Fibroblast of skin of back (primary cell): ENCODE measurements at places on chromosomes 3 and 15.
A peak's percentile ranks its signal among the peaks of the same experiment; 100 is the strongest.

DNA sequence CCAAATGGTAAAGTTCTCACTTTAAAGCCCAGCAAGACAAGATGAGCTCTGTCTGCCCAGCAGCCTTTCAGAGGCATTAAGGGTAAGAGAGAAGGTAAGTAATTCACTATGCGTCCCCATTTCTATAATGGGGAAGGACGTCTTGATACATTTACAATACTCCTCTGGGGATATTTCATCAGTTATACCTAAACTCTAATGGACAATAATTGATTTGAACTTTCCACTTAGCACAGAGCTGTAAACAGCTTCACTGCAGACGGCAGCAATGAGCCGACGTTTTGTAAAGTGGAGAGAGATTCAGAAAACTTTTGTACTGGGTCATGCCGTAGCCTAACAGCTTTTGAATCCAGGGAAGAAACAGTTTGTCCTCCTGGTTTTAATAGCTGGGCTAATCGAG lies 127.4 kb downstream of the TIGIT start:
- DNase-seq = no peak

DNA sequence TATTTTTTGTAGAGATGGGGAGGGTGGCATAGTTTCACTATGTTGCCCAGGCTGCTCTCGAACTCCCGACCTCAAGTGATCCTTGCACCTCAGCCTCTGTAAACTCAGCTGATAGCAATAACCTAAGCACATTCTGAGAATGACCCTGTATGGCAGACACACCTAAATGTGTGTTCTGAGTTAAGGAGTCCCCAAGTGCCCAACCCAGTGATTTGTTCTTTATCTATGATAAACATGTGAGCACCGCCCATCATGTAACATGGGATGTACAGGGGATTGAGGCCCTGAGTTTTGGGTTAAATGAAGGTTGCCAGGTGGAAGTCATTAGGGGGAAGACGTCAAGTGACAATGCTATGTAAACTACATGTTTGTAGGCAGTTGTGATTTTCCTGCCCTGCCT lies 5.7 kb downstream of the NCEH1 start:
- DNase-seq = no peak

GRCh38 chr3:155778462-155778861 lies 27.6 kb downstream of the C3orf33 start:
- peak; percentile 48 for DNase-seq

DNA sequence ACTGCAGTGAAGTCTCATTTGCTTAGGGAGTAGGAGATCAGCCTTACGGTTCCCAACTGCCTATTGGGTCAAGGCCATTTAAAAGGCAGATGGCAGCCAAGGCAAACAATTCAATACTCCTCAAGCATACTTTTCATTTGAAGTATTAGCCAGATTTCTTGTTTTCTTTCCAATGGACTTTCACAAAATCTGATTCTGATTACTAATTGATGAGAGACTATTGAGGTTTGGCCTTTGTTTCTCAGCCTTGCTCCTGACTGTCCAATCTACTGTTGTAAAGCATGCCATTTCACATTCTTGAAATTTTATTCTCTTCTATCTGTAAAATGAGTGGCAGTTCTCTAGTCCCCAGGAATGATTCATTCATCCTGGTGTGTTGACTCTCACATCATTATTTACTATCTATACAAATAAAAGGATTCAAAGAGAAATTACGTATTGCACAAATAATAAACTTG lies 166.2 kb upstream of the TGFBR2 start:
- peak; percentile 51 for DNase-seq

- DNase-seq = no peak
These were observed 78.3 kb downstream of the ZBTB20 start for GRCh38 chr3:115068799-115069198.

DNA sequence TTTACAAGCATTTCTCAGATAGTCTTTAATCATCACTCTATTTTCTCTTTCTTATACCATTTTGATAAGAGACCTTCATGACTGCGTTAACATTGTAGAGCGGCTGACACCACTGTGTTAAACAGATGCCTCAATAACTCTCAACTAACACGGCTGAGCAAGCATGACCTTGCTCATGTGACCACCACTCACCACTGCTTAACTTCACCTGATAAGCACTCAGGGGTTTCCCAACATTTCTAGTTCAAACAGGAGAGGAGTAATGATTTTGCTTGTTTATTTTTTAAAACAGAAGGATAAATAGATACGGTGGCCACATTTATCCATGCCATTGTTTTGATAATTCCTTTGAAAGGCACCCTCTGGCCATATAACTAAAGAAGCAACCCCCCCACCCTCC lies 37.7 kb upstream of the TMEM45A start:
- DNase-seq = no peak

GRCh38 chr15:55915876-55916567 lies 77.4 kb downstream of the NEDD4 start:
- DNase-seq = peak; percentile 29

- no peak for DNase-seq
These were observed 150.5 kb downstream of the ROBO2 start for GRCh38 chr3:77190374-77190773.

DNA sequence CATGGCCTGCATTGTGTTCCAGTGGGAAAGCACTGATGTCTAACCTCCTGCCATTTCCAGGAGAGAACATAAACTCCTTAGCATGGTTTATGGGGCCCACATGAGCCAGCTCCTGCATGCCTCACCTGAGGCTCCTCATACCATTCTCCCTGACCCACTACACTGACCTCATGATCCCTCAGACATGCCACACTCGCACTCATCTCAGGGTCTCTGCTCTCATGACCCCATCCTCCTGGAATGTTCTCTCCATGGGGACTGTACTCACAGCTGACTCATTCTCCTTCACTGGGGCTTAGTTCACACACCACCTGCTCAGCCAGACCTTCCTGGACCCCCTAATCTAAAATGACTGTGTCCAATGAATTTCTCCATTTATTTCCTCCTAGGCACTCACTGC lies 4.0 kb upstream of the LMCD1 start:
- DNase-seq = peak; percentile 82

DNA sequence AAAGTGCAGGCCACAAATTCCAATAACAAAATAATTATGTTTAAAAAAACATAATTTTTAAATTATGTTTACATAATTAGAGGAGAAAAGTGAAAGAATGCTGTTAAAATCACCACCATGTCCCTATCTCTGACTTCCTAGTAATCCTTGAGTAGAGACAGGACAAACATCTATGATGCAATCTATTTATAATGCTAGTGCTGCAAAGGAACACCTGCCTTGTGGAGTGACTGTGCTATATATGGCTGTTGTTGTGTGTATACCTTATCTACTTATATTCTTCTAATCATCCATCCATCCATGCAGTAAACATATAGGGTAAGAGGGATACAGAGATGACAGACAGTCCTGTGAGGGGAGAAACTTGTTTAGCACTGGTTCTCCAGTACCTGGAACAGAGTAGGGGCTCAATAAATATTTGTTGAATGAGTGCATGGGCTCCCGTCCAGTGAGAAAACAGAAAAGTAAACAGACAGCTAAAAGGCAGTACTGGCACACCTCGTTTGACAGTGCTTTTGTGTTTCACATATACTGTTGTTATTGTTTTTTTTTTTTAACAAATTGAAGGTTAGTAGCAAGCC lies 229.3 kb upstream of the UBE2E1 start:
- DNase-seq = no peak

GRCh38 chr3:62187022-62187431 lies 186.3 kb downstream of the FEZF2 start:
- peak; percentile 11 for DNase-seq

- peak; percentile 48 for DNase-seq
These were observed 13.5 kb upstream of the PCOLCE2 start for GRCh38 chr3:142902356-142902755.
